NCI-H345 (cell line): ENCODE measurements at places on chromosomes 5 and 9.

DNA sequence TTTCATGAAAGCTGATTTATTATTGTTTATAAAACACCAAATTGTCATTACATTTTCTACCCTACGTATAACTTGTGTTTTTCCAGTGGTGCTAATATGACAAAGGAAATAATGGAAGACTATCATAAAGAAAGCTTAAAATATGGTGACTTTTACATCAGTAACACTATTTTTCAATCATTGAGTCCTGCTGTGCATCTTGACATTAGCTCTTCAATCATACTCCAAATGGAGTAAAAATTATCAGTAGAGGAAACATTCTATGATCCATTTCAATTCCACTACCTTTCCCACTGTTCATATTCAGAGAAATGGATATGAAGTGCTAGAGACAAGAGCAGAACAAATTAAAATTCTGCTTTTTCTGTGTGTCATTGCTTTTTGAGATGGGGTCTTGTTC, 536.6 kb downstream of the RAB3C start:
- no peak for DNase-seq

DNA sequence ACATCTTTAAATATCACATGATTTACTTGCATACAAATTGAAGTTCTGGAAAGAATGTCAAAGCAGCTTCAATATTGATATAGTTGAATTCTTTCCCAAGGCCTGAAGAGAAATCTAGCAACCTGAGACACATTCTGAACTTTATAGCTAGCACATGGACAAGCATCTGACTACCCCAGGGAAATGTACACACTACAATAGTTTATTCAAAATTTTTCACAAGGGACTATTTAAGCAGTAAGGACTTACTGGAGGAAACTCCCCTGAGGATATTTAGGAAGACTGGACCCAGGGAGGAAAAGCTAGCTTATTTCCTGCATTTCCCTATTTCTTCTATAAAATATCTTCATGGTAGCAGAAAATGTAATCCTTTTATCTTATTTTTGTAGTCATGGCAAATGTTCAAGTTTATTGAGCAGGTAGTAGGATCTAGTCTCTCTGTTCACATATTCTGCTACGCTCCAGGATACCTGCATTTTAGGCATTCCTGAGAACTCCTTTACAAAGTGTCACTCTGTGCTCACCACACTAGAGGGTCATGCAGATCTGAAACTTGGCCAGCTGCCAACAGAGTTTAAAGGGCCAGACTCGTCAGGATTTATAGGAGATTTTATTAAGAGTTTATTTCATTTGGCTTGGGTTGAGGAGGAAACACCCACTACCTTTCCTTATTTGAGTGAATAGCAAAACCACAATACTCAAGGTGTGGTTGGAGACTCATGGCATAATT, 348.4 kb upstream of the FTMT start:
- no peak for DNase-seq

DNA sequence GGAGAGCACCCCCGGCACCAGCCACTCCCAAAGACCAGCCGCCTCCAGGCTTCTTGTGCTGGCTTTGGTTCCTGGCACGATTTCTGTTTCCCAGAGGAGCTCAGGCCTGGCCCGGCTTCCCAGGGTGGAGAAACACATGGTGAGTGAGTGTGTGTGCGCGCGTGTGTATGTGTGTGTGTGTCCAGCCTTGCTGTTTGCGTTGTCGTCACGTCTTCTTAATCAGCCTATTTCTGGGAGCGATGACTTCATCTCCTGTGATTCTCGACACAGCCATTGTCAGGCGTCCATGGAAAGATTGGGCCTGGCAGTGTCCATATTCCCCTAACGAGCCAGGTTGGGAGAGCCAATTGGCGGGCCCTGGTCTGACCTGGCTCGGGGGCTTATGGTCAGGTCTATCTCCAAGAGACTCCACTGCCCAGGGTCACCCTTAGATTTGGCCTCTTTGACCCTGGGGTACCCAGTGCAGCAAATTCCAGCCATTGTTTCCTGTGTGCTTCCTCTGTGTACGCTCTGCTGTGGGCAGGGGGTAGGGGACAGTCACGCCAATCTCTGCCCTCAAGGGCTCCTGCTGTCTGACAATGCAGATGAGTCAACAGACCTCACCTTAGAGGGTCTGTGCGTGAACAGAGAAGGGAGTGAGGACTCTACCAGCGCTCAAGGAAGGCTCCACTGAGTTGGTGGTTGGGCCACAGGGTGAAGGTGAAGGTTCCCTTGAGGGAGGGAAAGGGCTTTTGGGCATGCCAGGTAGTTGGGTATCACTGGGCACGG, 73.8 kb downstream of the DAB2IP start:
- no peak for DNase-seq

GRCh38 chr5:115298811-115299210, 2.4 kb upstream of the CCDC112 start:
- DNase-seq: no peak

DNA sequence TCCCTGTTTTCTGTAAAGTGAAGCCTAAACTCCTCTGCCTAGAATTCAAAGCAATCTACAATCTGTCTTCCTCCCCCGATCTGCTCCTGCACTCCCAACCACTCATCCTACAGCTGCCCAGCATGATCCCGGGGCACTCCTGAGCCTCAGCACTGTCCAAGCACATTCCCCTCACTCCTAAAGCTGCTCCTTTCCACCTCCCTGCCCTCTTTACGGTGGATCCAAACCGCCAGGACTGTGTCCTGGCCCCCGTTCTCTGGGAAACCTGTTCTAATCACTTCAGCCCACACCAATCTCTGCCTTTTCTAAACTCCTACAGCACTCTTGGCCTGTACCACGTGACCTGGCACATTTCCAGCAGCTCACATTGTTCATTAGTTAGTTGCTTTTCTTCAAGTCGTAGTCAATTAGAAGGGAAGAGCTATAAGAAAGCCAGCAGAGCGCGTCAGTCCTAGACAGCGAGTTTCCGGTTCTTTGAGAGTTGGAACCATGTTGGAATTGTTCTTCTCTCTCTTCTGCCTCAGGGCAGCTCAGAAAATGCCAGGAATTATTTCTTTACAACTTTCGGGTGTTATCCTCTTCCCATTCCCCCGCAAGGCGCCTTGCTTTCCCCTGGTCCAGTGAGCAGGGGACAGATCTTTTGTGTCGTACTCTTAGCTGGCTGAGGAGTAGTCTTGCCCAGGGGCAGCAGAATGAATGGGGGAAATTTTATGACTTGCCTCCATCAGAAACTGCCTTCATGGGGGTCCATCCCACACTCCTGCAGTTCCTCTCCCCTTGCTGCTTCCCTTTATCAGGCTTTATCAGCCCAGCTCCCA, 60.7 kb downstream of the NRG2 start:
- DNase-seq: peak; percentile 20

DNA sequence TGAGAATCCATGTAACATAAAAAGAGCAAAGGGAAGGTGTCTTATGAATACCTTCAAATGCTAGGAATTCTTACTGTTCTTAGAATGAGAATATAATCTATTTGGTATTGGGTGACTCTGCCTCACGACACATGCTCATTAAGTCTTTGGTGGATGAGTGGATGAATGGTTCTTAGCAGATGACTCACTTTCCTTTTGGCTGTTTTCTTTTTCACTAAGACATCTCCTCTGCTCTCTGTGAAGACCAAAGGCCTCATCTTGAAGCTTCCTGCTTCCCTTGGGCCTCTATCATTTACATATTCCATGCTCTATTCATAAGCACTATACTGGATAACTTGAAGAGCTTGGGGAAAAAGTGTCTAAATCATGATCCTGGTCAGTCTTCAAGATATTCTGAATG, 468.1 kb downstream of the SPATA31D1 start:
- no peak for DNase-seq

DNA sequence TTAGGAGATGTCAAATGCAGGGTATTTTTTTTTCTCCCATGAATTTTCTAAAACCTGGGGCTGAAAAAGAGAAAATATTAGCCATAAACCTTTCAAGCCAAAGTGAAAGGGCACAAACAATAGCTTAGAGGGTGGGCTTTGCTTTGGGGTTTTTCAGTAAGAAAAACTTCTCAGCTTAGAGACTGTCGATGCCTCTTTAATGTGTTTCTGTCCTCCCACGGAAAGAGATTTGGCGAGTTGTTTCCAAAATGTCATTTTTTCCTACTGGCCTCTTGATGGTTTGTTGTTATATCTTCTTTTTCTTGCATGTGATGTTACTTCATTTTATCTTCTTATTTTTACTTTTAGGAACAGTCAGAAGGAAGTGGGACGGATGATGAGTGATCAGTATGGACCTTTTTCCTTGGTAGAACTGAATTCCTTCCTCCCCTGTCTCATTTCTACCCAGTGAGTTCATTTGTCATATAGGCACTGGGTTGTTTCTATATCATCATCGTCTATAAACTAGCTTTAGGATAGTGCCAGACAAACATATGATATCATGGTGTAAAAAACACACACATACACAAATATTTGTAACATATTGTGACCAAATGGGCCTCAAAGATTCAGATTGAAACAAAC, 177.3 kb downstream of the SMARCA2 start:
- DNase-seq: no peak

DNA sequence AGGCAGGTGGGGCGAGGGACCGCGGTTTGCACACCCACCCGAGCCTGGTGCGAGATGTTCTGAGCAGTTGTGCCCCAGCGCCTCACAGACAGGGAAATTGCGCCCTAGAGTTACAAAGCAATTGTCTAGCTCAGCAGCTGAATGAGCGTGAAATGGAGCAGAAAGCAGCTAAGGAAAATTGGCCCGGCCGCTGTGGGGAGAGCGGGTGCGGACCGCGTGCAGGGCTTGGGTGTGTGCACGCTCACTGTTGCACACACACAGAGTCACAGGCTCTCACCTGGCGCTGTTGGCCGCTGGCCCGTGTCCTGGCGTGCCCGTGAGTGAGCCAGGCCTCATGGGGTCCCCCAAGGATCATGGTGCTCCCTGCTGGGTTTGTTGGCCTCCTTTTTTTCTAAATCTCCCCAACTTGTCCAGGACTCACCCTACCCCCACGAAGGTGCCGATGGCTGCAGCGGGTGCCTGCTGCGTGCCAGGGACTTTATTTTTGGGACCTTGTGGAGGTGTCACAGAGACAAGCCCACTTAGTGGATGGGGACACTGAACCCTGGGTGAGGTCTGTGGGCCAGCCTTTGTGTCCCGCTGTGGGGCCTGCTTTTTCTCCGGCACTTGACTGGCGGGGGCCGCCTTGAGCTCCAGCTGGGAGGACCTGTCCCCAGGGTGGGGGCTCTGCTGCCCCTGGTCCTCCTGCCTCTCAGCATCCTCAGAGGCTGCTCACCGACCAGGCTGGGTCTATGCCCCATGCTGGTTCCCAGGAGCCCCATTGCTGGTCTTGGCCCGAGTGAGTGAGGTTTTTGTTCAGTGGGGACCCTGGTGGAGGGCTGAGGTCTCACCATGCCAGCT, 5.2 kb downstream of the RXRA start:
- DNase-seq: peak; percentile 51

DNA sequence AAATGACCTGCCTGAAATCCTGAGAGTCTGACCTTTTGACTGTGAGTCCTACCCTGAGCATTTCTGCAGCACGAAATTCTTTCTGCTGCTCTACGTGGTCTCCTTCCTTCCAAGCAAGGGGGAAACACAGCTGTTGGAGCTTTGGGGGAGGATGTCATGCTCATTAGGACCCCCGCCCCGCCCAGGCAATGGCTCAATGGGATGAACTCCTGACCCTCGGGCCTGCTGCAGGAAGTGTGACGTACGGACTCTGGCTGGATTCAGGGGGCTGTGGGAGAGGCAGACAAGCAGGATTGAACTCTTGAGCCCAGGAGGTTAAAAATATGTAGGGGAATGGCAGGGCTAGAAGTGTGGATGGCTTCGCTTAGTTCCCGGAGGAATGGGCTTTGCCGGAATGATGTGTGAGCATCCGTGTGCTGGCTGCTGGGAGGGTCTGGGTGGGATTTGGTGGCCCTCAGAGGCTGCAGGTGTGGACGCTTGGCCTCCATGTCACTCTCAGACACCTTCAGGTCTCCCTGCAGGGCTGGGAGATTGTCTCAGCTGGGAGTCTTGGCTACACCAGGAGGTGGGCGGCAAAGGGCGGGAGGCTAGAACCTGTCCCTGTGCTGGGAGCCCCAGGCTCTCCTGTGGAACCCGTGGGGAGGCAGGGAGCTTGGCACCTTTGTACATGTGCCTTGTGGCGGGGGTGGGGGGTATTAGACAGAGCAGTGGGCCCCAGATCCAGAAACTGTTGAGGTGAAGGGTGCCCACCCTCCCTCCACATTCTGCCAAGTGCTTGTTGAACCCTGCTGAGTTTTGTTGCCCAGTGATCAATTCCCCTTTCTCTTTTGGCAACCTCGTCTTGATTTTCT, 26.3 kb downstream of the STC2 start:
- DNase-seq: no peak

- DNase-seq: no peak
Measured at GRCh38 chr9:92146610-92147009, 31.4 kb upstream of the SPTLC1 start.

GRCh38 chr5:160237571-160238093, 8.3 kb downstream of the FABP6 start:
- no peak for DNase-seq

DNA sequence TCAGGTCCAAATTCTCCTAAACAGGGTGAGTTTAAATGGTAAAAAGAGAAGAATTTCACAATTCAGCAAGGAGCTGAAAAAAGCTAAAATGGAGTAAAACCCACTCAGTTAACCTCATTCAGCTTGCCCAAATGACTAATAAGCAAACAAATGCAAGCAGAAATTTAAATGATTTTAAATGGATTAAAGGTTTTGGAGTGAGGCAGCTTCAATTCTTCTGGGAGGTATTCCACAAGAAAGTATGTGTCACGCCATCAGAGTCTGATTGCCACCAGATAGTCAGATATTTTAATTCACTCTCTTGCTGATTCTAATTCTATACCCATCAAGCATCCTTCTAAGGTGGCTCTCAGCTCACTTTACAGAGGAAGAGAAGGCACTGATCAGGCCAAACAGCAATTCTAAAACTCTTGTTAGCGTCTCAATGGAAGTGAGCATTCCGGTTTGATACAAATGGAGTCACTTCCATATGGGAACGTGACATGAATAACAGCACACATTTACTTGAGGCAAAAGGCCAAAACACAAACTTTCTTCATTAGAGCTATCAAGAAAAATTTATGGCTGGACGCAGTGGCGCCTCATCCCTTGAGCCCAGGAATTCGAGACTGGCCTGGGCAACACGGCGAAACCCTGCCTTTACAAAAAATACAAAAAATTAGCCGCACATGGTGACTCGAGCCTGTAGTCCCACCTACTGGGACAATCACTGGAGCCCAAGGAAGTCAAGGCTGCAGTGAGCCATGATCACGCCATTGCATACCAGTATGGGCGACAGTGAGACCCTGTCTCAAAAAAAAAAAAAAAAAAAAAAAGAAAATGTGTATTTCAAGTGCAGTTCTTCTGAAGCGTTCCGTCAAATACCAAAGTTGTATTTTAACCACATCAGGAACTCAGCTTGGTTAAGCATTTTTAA, 2.0 kb downstream of the CLK4 start:
- DNase-seq: no peak

DNA sequence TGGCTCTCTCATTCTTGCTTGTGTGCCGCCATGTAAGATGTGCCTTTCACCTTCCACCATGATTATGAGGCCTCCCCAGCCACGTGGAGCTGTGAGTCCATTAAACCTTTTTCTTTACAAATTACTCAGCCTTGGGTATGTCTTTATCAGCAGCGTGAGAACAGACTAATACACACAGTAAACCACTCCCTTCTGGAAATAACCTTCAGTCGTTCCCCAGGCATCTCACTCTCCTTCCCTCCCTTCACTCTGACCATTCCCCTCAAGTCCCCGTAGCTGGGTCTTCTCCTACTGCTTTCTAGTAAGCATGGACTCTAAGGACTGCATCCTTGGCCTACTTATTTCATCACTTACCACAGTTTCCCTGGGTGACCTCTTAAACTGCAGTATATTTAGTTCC, 493.9 kb downstream of the CCDC171 start:
- no peak for DNase-seq
